ENCODE measurements at places on chromosomes 11 and 22.

- no peak for DNase-seq
Measured at GRCh38 chr11:61068581-61068980, 33.7 kb upstream of the CD5 start.

GRCh38 chr22:19962909-19963806, 21.5 kb upstream of the TXNRD2 start:
- DNase-seq = no peak

DNA sequence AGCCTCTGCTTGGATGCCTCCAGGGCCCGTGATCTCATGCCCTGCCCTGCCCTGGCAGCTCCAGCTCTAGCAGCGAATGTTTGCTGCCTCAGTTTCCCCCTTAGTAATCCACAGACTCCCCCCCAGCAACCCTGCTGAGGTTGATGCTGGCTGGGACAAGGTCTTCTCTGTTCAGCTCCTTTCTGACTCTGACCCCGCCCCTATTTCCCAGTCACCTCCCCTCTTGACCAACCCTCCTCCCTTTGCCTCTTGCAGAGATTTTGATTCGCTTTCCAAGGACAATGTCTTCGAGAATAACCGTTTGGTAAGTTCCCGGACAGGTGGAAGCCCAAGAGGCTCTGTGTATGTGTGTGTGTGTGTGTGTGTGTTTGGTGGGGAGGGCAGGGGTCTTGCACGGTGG, 5.6 kb downstream of the MICALL1 start:
- no peak for DNase-seq

- DNase-seq = no peak
Measured at GRCh38 chr22:50170453-50171318, at the start of gene PANX2. Gene PANX2 (plus strand): TSS chr22:50170731. CDS start chr22:50170731, 0 bp downstream.

DNA sequence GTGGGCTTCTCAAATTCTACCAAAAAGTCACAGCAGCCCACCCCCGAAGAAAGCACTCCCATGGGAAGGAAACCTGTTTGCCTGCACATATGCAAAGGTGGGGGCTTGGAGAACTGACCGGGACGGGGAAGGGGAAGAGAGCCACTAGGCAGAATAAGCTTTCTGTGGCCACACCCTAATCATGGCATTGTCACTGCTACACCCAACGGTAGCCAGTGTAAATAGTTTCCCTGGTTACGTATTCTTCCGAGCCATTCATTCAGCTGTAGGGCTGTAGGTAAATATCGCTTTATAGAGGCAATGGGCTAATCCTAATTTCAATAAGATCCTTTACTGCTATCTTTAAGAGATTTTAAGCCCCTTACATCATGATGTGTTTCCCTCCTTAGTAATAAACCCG, 61.7 kb downstream of the PRDM11 start:
- no peak for DNase-seq

DNA sequence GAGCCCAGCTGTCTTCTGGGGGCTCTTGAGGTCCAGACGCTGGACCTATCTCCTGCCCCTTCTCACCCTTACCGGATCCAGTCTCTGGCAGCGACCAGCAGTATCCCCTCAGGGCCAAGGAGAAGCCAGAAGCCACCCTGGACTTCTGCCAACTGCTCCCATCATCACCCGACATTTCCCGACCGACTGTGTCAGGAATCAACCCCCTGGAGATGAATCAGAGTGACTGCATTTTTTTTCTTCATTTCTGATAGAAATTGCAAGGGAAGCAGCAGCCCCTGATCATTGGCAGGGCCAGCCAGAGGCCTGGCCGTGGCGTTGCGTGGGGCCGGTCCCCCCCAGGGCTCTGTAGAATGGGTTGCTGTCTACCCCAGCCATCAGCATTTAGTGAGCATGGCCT, 5.2 kb upstream of the LIF start:
- DNase-seq = no peak

- DNase-seq = no peak
Measured at GRCh38 chr11:115939104-115939730, 435.0 kb upstream of the CADM1 start.
